ENCODE measurements at places on chromosomes 12 and 14.

DNA sequence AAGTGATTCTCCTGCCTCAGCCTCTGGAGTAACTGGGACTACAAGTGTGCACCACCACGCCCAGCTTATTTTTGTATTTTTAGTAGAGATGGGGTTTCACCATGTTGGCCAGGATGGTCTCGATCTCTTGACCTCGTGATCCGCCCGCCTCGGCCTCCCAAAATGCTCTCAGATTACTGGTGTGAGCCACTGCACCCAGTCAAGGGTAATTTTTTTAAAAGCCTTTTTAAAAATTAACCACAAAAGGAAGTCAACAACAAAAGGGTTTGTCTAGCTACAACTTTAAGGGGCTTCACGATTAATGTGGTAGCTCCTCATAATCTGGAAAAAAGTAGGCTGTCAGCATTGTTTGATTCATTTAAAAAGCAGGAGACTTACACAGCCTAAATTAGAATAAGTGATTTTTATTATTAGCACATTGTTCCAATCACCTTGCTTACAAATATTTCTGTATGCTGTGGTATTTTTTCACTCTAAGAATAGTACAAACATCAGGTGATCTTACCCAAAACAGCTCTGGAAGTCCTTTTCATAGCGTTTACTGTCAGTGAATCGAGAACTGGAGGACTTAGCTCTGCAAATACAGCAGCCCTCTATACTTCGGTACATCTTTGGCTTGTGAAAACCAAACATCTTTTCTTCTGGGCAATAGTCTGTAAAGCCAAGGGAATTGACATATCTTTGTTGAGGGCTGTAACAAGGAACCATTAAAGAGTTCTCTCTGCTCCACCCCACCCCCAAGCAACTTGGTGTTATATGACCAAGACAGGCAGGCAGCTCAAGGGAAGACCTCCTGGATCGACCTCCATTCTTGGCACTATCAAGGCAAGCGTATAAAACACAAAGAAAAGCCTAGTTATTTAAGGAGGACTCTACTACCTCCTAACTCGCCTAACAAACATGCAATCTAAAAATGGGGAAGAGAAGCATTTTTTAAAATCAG is 28.1 kb downstream of the SINHCAF start:
- no peak for DNase-seq

DNA sequence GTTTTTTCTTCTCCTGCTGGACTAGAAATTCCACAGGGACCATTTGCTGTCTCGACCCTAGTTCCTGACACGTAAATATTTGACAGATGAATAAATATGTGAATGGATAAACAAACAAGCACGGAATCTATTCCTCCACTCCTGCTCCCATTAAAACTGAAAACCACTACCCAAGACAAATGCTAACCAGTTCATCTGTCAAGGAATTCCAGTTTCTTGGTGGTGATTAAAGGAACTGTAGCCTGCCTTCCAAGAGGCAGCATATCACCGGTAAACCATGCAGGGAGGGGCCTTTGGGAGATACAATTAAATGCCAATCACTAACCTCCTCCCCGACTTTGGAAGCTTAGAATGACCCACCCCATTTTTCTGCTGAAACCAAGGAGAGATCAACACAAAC is 95.4 kb downstream of the TTC7B start:
- peak; percentile 20 for DNase-seq

DNA sequence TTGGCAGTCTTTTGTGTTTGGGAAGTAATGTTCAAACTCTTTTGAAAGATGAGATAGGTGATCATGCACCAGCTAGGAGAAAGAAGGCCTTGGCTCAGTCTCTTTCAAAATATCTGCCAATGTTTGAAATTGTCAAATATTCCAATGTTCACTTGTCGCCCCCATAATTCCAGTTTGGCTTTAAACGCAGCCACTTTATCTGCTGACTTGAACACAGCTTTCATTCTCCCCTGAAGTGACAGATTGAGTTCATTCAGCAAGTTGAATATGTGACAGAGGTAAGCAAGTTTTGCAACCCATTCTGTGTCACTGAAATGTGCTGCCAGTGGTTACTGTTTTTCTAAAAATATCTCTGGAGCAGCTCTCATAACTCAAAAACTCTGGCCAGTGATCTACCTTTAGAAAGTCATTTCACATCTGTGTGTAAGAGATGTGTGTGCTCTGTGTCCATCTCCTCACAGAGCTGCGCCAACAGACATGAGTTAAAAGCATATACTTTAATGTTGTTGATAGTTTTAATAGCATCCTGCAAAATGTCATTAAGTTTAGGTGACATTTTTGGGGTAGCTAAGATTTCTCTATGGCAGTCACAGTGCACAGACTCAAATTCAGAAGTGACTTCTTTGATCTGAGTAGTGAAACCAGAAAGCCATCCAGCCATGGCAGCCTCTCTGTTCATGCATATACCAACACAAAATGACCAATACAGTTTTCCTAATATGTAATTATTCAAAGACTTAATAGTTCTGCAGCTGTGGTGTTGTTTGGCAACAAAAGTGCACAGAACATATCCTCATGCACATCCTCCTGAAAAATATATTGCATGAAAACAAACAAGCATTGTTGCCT is 614.3 kb upstream of the MIS18BP1 start:
- no peak for DNase-seq

DNA sequence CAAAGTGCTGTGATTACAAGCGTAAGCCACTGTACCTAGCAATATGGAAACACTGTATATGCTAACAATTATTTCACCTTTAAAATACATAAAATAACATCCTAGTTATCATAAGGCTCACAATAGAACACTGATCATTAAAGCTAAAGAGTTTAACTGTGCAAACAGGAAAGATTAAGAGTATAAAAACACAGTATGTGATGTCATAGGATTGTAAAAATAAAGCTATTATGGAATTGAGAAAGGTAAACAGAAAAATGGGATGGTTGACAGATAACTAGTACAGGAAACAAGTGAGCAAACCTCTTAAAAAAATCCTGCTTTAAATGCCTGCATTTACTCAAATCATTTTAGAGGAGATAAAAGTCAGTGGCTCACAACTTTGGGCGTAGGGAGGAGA is 10.8 kb upstream of the IPO8 start:
- no peak for DNase-seq

- DNase-seq, result peak; percentile 96
Observed at GRCh38 chr14:65290830-65291229, 121.7 kb upstream of the FUT8 start.

DNA sequence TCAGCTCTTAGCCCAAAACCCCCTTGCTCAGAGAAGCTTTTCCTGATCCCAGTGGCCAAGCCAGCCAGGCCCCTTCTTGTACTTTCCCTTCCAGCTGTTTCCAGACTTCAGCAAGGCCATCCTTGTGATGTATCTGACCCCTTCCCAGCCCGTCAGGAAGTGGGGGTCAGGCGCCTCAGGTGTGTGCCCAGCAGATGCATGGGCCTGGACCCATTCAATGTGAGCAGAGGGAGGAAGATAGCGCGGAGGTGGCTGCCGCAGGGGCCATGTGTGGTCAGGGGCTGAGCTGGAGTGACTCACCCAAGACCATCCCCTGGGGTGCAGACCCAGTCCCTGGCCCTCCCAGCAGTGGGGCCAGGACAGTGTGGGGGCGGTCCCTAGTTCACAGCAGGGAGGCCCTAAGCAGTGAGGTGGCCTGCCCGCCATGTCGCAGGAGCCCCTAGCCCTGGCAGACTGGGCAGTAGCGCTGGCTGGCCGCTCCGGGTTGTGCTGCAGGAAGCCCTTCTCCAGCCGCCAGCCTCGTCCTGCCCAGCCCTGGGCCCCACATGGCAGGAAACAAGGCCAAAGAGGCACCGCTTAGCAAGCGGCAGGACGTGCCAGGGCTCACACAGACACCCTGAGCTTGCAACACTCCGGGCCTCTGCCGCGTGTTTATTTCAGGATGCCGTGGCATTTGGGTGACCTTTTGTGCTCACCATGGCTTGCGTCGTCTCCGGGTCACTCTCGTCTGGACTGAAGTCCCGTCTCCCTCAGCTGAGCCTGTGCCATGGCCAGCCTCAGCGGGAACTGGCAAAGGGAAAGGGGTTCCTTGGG is 12.0 kb downstream of the ADSS1 start:
- DNase-seq, result peak; percentile 78

- peak; percentile 26 for DNase-seq
Observed at GRCh38 chr12:58966939-58967338, 46.6 kb upstream of the LRIG3 start.

GRCh38 chr12:108697905-108698304 is 33.4 kb downstream of the CORO1C start:
- no peak for DNase-seq

- DNase-seq, result no peak
Observed at GRCh38 chr14:104119488-104120251, 18.7 kb upstream of the KIF26A start.

- no peak for DNase-seq
Observed at GRCh38 chr12:49864798-49865090, 21.8 kb upstream of the BCDIN3D start.

DNA sequence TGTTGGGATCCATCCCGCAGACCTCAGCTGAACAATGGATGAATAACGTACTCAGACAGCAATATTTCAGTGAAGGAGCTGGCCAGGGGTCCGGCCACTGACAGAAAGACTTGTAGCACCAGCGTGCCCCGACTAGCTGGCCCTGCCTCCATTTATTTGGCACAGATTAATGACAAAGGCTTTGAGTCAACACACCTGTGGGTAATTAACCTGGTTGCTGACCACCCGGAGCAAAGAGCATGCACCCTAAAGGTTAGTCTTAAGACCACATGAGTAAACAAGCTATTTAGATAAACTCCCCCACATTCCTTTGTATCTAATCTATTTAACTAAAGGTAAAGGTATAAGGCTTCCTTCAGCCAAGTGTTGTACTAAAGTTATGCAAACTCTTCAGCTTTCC is 868.6 kb downstream of the LRFN5 start:
- DNase-seq, result no peak

GRCh38 chr12:114499338-114499737 is 93.4 kb upstream of the TBX5 start:
- no peak for DNase-seq

DNA sequence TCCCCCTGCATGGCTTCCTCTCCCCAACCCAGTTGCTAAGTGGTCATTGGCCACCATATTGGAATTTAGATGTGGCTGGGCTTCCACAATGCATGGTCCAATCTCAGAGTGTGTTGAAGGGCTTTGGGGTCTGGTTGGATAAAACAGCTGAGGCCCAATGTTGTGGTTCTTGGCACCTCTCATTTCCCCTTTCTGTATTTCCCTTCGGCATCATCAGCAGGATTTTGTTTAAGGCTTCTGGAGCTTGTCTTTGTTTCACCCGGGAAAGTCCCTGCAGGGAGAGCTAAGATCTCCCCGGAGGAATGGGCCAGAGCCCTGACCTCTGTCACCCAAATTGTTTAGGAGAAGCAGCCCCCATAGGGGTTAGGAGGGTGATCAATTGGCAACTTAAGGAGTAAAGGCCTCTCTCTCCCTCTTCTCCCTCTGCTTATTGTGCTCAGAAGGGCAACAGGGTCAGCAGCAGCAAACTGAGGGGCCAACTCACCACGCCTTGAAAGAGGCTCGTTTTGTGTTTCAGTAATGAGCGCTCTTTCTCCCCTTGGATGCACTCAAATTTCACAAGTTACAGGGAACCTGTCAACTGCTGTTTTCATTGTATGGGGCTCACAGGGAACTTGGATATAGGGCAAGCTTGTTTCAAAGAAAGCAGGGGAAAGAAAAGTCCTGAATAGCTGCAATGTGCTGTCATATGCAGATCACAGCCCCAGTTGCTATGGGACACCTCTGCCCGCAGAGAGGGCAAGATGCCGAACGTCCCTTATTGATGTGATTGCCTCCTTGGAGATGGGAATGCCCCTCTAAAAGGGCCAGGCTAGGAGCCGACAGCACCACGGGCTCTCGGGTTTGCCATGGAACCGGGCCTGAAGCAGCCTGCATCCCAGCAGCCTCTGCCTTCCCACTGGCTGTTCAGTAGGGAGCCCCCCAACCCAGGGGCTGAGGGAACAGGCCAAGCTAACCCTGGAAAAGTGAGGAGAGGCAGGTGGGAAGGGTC is 223.7 kb downstream of the ZFP36L1 start:
- DNase-seq, result no peak

DNA sequence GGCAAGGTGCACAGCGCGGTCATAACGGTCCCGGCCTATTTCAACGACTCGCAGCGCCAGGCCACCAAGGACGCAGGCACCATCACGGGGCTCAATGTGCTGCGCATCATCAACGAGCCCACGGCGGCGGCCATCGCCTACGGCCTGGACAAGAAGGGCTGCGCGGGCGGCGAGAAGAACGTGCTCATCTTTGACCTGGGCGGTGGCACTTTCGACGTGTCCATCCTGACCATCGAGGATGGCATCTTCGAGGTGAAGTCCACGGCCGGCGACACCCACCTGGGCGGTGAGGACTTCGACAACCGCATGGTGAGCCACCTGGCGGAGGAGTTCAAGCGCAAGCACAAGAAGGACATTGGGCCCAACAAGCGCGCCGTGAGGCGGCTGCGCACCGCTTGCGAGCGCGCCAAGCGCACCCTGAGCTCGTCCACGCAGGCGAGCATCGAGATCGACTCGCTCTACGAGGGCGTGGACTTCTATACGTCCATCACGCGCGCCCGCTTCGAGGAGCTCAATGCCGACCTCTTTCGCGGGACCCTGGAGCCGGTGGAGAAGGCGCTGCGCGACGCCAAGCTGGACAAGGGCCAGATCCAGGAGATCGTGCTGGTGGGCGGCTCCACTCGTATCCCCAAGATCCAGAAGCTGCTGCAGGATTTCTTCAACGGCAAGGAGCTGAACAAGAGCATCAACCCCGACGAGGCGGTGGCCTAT is 875 bp downstream of the HSPA2 start:
- DNase-seq, result no peak

DNA sequence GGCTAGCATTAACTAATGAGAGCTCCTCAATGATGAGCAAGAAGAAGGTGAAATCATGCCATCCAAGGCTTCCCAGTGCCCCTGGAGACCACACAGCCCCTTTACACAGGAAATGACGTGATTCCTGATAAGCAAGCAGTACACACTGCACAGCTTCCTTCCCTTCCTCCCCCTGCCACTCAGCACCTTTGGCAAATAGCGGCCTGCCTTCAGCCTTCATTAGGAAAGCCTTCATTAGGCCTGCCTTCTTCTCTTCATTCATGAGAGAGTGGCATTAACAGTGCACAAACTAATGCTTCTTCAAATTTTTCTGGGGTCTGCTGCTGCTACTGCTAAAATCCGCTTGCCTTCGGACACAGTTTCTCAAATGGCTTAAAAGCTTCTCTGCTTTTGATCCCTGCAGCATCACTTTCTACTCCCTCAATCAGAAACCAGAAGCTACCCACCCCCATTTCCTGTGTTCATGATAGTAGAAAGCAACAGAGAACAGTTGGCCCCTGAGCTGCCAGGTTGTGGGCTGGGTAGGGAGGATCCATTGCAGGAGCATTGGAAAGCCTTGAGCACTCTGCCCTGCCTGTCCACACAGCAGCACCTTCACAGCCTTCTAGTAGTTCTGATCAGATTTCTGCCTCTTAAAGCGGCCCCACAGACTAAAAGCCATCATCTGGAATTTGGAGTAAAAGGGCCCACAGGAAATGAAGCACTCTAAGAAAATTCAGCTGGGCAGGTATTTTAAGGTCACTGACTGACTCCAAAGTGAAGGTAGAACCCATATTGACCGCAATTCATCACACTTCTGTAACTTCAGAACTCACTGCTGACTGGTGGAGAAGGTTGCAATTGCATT is 103.8 kb upstream of the ETV6 start:
- no peak for DNase-seq

GRCh38 chr12:17680220-17680619 is 409.8 kb downstream of the RERGL start:
- DNase-seq, result no peak

Data from LHCN-M2 (cell line).